ENCODE measurements at places on chromosomes 7 and 10.

DNA sequence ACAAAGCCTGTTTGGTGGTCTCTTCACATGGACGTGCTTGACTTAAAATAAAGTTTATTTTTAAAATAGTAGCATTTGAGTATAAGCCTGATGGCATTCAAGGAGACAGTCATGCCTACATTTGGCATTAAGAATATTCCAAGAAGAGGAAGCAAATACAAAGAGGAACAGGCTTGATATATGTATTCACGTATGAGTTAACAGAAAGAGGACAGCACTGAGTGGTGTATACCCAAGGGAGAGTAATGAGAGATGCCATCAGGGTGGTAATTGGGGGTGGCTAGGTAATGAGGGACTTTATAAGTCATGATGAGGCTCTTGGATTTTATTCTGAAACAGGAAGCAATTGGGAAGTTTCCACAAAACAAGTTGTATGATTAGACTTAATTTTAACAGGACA is 363.3 kb downstream of the SEMA3D start:
- no peak for DNase-seq

GRCh38 chr7:70743531-70744325 is 388.2 kb upstream of the GALNT17 start:
- DNase-seq, result no peak

DNA sequence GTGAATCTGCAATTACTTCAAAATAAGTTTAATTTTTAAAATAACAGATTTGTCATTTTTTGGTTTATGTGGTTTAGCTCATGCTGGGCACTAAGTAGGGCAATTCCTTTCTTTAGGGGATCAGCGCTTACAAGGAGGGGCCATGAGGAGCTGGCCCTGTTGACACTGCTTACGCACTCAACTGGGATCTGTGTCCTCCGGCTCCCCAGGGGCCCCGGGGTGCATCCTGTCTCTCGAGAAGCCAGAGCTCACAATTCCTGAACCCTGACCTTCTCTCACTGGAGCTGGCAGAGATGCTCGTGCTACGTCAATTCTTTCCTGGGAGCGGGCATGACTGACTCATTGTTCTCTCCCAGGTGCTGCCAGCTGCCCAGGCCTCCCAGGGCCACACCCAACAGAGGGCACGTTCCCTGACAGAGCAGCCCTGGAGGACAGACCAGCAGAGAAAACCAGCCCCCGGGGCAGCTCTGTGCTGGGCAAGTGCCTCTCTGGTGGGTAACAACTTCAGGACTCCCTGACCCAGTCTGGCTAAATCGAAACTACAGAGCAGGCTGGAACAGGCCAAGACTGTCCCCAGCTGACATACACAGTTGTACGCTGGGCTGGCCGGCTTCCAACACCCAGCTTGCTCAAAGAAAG is 36.8 kb downstream of the CTBP2 start:
- DNase-seq, result peak; percentile 42

- no peak for DNase-seq
These were observed 178.2 kb upstream of the KLF6 start for GRCh38 chr10:3963191-3963673.

GRCh38 chr7:100247152-100247757 is 27.5 kb downstream of the PVRIG start:
- DNase-seq, result peak; percentile 71

- no peak for DNase-seq
These were observed 3.7 kb upstream of the HOXA7 start for GRCh38 chr7:27160145-27160545.

DNA sequence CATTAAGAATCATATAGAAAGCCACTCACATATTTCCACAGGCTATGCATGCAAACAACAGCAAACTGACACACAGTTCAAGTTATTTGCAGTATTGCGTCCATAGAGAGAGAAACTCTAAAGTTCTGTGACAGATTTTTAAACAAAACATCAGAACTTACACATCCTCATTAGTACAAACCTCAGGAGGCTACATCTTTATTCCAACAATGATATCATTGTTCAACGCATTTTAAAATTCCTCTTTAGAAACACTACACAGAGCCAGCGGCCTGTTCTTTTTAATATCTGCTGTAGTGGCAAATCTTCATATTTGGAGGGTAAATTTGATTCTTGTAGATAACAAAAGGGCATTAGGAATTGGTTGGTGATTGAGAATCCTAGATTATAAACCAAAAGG is 55.9 kb upstream of the NFE2L3 start:
- DNase-seq, result no peak

GRCh38 chr10:33321516-33321915 is 13.0 kb downstream of the NRP1 start:
- DNase-seq, result no peak

DNA sequence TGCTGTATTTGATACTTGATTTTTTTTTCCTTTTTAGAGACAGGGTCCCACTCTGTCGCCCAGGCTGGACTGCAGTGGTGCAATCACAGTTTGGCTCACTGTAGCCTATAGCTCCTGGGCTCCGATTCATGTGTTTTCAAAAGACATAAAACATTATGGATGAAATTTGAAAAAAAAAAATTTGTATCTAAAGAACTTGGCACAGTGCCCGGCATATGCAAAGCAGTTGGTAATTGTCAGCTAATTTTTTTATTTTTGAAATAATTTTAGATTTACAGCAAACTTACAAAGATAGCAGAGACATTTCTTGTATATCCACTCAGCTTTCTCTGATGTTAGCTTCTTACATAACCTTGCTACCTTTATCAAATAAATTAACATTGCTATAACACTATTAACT is 20.3 kb upstream of the SAMD8 start:
- DNase-seq, result peak; percentile 44

DNA sequence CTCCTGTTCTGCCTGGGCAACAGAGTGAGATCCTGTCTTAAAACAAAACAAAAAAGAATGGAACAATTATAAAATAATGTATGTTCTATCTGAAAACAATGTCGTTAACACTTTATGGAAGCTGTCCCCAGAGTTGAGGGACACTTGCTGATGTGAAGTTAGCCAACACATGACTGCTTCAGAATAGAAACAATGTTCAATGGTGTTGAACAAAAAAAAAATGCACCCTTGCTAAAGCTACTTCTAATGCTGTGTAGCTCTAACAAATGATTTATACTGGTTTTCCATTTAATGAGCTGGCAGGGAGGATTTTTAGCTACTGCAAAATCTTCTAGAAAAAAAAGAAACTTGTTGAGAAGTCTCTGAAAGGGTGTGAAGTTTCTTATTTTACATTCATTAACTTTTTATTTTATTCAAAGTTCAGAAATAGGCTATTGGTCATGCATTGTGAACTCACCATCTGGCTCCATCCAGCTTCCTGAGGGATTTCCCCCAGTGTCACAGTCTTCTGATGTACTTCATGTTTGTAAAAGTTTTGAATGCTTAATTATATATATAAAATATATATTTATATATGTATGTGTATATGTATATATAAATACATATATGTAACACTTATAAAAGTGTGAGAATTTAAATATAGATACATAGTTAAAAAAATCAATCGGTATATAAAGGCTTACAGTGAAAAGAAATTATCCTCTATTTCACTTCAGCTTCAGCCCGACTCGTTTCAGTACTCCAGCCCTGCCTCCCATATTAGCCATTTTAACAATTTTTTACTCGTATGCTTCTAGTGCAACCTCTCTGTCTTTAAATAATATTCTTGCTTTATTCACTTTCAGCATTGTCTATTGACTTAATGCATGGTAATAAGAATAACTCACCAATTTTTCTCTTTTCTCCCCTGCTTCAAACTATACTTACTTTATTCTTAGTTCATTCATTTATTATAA is 35.0 kb downstream of the HDAC9 start:
- DNase-seq, result no peak

DNA sequence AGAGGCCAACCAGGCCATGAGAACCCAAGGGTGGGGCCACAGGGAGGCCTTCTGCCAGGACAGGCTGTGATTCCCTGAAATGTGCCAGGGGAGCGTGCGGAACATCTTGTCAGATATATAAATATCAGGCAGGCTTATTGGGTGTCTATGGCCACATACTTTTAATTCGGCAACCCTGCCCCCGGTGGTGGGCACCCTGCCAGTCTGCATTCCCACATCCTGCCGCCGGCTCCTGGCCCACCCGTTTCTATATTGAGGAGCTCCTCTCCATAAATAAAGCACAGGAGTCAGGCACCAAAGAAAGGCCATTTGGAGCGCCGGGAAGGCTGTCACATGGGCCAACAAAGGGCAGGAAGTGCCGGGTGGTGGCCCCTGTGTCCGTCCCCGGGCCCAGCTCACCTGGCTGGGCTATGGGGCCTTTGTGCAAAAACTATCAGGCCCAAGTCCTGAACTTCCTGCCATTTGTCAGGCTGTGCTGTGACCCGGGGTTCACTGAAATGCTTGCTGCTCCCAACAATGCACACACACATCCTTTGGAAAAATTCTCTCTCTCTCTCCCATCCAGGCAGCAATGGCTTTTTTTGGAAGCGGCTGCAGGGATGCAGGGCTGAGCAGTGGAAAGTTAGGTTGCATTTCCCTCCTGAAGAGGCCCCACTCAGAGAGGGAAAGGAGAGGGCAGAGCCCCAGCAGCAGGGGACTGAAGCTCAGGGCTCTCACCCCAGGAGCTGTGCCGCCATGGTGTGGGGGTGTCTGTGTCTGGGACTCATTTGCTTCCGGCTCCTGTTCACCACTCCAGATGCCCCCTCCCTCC is 25.0 kb upstream of the PODXL start:
- no peak for DNase-seq

DNA sequence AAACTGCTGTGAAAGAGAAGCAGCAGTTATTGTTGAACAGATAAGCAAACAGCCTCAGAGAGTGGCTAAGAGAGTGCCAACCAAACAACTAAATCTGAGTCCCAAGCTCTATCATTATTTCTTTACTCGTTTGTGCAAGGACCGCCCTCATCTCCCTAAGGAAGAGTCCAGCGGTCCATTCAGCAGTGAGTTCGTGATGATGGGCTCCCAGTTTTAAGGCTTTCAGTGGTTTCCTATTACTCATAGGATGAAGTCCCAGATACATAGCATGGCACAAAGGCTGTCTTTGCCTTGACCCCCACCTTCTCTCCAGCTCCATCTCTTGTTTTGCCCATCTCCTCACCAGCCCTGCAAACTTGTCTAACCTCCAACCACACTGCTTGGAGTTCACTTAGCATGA is 24.3 kb upstream of the PDE1C start:
- no peak for DNase-seq

DNA sequence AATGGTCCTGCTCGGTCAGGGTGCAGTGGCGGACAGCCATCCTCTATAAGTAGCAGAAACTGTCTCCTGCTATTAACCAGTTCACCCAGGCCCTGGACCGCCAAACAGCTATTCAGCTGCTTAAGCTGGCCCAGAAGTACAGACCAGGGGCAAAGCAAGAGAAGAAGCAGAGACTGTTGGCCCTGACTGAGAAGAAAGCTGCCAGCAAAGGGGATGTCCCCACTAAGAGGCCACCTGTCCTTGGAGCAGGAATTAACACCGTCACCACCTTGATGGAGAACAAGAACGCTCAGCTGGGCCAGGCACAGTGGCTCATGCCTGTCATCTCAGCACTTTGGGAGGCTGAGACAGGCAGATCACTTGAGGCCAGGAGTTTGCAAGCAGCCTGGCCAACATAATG is 5.6 kb upstream of the NSUN5 start:
- DNase-seq, result no peak

- no peak for DNase-seq
These were observed 62.7 kb downstream of the VPS41 start for GRCh38 chr7:38846280-38846679.

DNA sequence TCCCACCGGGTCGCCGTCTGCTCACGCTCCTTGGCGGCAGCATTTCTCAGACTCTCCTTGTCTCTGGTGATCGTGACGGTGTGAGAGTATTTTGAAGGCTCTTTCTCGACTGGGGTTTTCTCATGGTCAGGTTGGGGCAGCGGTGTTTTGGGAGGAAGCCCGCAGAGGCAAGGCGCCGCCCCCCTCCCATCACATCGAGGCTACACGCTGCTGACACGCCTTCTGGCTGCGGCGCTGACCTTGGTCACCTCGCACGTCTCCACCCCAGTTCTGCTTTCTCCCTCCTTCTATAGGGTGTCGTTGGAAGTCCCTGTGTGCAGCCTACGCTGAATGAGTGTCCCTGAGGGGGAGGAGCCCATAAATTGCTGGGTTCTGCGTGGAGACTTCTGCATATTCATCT is 55.2 kb downstream of the GLRX3 start:
- no peak for DNase-seq

DNA sequence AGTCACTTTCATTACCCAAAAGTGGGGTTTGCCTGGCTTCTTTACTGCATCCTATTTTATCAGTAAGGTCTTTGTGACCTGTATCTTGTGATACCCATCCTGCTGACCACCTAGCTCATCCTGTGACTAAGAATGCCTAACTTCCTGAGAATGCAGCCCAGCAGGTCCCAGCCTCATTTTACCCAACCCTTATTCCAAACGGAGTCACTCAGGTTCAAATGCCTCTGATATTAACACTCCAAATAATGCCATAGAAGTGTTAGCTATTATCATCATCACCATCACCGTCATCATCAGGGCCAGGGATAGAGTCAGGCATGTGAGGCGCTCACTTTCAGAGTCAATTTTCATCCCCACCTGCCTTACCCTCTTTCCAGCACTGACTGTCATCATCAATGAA is 85.5 kb downstream of the SLC16A9 start:
- no peak for DNase-seq

- no peak for DNase-seq
These were observed 138.9 kb downstream of the JAZF1 start for GRCh38 chr7:28041508-28042314.

- no peak for DNase-seq
These were observed 274.7 kb downstream of the GFRA1 start for GRCh38 chr10:115998301-115998700.

DNA sequence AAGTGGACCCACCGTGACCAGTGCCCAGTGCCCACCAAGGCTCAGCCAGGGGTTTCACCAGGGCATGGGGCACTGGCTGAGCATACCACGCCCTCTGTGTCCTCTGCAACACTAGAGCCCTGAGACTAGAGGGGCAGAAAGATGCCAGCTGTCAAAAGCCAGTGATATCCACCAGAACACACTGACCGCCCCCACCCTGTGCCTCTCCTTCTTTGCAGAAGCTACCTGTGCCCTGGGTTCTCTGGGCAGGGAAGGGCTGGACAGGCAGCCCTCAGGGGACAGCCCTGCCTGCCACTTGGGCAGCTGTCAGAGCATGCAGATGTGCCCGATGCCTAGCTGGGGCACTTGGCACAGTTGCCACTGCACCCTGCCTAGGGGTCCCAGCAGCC is 494 bp downstream of the VSIR start:
- peak; percentile 43 for DNase-seq

- no peak for DNase-seq
These were observed 139.2 kb upstream of the NAMPT start for GRCh38 chr7:106423821-106424475.

GRCh38 chr10:69317626-69318105 is 39.4 kb downstream of the HK1 start:
- no peak for DNase-seq

Measured in hematopoietic multipotent progenitor cell treated with erythropoietin and hydrocortisone succinate and interleukin-3 and kit ligand, for 6 days (in vitro differentiated cells).